ENCODE measurements at places on chromosomes 7 and 10. TPM values are rescaled to one million over a fixed set of nuclear protein-coding genes. Genes with fewer than 3 reads are reported as not detected.

Gene TMEM229A
- total RNA-seq, result not detected

Gene PNLIPRP2
- total RNA-seq, result not detected

Gene RELN
- not detected for total RNA-seq

Gene TFR2
- total RNA-seq, result 11.0 TPM

Gene TSPAN12
- not detected for total RNA-seq

Gene TDRD1
- 0.08 TPM for total RNA-seq

Gene CTAGE8
- 1.1 TPM for total RNA-seq

Gene SEMA4G
- 0.54 TPM for total RNA-seq

Gene LRRC17
- not detected for total RNA-seq

Gene ST7
- total RNA-seq, result 4.6 TPM

Gene RPEL1
- not detected for total RNA-seq

Gene CALHM3
- total RNA-seq, result 0.17 TPM

Gene MUC3A
- not detected for total RNA-seq

Gene MACC1
- total RNA-seq, result 0.34 TPM

Gene FOXI2
- total RNA-seq, result not detected

Gene CRYGN
- 0.91 TPM for total RNA-seq

Gene ZNF853
- total RNA-seq, result 4.7 TPM

Gene IFIT1B
- total RNA-seq, result not detected

Gene PTN
- total RNA-seq, result not detected

Gene AKR1C8
- total RNA-seq, result 0.48 TPM

Gene PSAP
- total RNA-seq, result 175 TPM

Gene DGKI
- not detected for total RNA-seq

Gene RAB11FIP2
- 19.1 TPM for total RNA-seq

Gene C7orf33
- total RNA-seq, result not detected

Gene LRRC4
- total RNA-seq, result not detected

Gene VWC2
- not detected for total RNA-seq

Gene MAPK8
- total RNA-seq, result 34.5 TPM

Gene HTR7
- total RNA-seq, result not detected

Gene TFPI2
- total RNA-seq, result not detected

Gene SLC26A3
- total RNA-seq, result not detected

Gene HMX2
- not detected for total RNA-seq

Gene TUBAL3
- total RNA-seq, result not detected

Gene CTNNA3
- total RNA-seq, result 2.4 TPM

Gene MYO3A
- total RNA-seq, result not detected

Gene FFAR4
- total RNA-seq, result not detected

Gene COL28A1
- total RNA-seq, result not detected

Gene KEL
- total RNA-seq, result 1.2 TPM

Gene PRPF18
- total RNA-seq, result 24.1 TPM

Gene TMEM106B
- total RNA-seq, result 48.8 TPM

Gene SPDYE5
- total RNA-seq, result 0.14 TPM

Gene FKBP6
- not detected for total RNA-seq

Gene FAM221A
- total RNA-seq, result 6.2 TPM

Gene C10orf95
- total RNA-seq, result 0.54 TPM

Gene SPDYE9
- total RNA-seq, result not detected

Gene STAG3
- total RNA-seq, result 31.1 TPM

Gene POU6F2
- total RNA-seq, result 0.19 TPM

Gene CLCN1
- not detected for total RNA-seq

Gene ARHGEF5
- total RNA-seq, result 7.7 TPM

Gene CALML5
- not detected for total RNA-seq

Gene MBL2
- total RNA-seq, result not detected

Gene ADAP1
- total RNA-seq, result 29.8 TPM

Gene PAX2
- total RNA-seq, result not detected

All from activated naive CD8-positive, alpha-beta T cell treated with anti-CD3 and anti-CD28 coated beads, Interleukin-2, amount 10 ng/mL, durations not matched to agents 7 days and 5 days (primary cell).